ENCODE measurements at places on chromosomes 7 and 10. TPM values are rescaled to one million over a fixed set of nuclear protein-coding genes. Genes with fewer than 3 reads are reported as not detected.

DNA sequence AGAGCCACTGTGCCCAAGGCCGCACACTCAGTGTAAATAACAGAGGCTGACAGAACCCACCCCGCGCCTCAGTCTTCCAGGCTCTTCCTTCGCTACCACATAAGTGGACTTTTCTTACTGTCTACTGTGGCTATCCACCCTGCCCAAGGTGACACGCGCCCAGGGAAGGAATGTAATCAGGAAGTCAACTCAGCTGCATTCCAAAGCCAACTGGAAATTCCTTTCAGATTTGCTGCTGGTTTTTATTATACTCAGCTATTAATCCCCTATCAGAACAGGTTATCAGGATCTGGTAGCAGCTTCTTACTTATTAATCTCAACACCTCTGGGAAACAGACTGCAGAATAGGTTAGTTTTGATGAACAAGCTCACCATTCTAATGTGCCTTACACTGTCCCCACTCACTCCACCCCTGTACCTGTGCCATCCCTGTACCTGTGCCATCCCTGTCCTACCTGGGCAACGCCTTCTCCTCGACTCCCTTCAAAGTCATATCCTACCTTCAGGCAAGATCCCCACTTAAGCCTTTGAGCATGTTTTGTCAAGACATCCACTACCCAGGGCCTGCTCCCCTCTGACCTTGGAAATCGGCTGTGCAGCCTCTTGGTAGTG, 90.7 kb downstream of the NHLRC2 start:
- no peak for DNase-seq

DNA sequence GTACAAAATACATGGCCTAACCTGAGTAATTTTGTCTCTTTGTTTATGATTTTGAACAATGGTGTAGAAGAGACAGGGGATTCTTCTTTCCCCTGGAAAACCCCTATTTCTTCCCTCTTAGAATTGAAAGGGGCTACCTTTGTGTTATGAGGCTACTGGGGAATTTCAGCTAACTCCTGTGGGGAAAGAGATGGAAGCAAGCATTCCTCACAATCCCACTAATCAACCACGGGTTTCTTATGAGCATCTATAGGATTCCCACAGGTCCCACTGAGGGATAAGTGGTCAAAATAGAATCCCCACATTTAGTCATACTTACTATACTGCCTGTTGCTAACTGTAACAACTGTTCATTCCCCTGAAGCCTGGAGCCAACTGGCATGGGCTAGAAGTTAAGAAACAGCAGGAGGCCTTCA, 32.2 kb upstream of the ITGB8 start:
- DNase-seq, result no peak

DNA sequence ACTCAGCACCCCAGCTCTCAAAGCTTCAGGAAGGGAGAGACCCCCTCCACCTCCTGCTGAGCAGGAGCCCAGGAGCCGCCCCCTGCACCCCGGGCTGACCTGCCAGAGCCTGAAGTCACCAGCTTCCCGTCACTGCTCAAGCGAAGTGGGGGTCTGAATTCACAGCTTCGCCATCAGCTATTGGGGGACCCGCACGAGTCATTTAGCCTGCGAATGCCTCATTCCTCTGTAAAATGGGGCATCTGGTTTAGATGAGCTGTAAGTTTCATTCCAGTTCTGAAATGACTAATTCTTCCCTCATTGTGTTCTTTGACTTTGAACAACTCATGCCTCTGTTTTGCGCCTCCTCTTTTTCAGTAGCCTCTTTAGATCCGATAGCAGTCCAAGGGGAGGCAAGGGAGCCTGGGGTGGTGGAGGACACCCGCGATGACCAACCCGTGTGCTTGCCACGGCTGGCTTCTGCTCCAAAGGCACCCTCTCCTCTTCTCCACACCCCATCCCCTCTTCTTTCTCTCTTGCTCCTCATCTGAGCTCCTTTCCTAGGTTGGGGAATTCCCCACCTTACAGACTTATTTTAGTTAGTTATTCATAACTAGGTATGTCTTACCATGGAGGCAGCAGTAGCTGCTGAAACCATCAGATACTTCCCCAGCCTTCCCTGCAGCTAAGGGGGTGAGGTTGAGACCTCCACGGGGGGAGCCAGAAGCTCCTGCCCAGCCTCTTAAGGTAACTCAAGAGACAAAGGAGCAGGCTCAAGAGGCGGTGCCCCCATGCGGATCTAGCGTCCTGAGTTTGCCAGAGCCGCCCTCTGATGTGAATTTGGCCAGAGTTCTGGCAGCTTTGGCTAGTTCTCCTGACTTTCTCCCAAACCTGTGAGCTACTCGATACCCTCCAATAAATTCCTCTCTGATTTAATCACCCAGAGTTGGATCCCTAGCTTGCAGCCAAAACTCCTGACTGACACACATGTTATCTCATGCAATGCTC, 47.7 kb downstream of the RBM17 start:
- DNase-seq, result no peak

GRCh38 chr7:56447864-56448693, 331.9 kb upstream of the NUPR2 start:
- DNase-seq, result no peak

- peak; percentile 56 for DNase-seq
These were observed 1.3 kb upstream of the FZD8 start for GRCh38 chr10:35643151-35644049.

Gene CCL24
- not detected for total RNA-seq

DNA sequence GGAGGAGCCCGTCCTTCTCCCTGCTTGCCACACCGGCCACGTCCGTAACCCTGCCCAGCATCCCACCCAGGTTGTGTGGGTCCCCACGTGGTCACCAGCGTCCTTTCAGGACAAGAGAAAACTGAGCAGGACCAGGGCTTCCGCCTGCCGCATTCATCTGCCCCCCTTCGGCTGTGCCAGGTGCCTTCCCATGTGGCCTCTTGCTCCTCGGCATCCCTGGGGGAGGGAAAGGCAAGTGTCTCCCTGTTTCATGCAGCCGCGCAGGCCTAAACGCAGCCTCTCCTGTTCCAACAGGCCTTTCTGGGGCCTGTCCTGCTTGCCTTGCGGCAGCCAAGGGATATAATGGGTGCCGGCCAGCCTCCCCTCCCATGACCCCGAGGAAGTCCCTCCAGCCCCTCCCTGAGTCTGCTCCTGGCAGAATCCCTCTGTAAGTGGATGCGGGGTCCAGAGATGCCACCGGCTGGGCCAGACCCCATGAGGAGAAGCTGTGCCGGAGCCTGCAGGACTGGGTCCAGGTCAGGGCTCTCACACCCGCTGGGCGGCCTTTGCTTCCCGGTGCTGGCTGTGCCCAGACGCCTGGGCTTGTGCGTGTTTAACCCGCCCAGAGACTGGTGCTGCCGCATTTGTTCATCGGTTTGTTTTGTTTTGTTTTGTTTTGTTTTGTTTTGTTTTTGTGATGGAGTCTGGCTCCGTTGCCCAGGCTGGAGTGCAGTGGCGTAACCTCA, 23.1 kb downstream of the SHH start:
- no peak for DNase-seq
